ENCODE measurements at places on chromosomes 5 and 9. TPM values are rescaled to one million over a fixed set of nuclear protein-coding genes. Genes with fewer than 3 reads are reported as not detected.

ACTBL2 gene
- total RNA-seq: not detected

TRIM36 gene
- 1.6 TPM for total RNA-seq

MAST4 gene
- total RNA-seq: 1.8 TPM

BSPRY gene
- 0.13 TPM for total RNA-seq

SLC34A3 gene
- not detected for total RNA-seq

GPR21 gene
- total RNA-seq: not detected

CENPP gene
- total RNA-seq: 6.7 TPM

GIN1 gene
- 4.5 TPM for total RNA-seq

PCDHA10 gene
- total RNA-seq: 0.33 TPM

GABRA1 gene
- total RNA-seq: not detected

DDX4 gene
- not detected for total RNA-seq

IL4 gene
- total RNA-seq: not detected

ZNF454 gene
- total RNA-seq: 0.10 TPM

Measured in Panc1 (cell line).